NCI-H510A treated with DMSO at 0.1 percent for 48 hours (cell line): ENCODE measurements at places on chromosomes 5 and 9.

DNA sequence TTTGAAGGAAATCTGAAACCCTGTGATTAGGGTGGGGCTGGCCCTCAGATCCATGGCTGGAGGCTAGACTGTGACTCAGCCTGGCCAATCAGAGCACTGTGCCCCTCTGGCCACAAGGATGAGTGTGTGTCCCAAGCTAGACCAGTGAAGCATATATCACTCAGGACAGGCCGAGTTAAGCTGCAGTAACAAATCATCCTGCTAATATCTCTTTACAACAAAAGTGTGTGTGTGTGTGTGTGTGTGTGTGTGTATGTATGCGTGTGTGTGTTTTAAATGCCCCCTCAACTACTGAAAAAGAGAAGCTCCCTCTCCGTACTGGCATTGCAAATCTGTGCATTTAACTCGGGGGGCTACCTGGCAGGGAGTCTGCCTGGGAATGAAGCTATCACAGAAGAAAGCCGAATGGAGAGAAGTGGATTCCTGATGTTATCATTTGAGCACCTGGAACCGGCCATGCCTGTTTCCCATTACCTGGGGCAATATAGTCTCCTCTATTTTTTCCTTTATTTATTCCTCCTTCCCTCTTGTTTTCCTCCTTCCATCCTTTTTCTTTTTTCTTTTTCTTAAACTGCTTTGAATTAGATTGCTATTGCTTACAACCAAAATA lies 25.6 kb downstream of the STC2 start:
- no peak for DNase-seq

DNA sequence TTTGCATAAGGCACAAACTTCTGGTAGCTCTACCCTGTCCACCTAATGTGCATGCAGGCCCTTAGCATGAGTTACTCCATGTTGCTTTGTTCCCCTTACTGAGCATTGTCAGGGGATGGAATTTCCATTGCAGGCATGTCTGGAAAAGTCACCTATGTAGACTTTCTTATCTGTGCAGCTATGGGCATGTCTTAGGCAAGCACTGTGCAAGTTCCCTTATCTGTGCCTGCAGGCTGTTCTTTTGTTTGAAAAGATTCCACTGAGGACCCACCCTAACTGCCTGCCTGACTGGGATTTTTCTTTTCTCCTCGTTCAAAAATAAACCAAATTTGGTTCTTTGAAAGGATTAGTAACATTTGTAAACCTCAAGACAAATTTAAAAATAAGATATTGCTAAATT lies 587.0 kb downstream of the CDH18 start:
- no peak for DNase-seq

GRCh38 chr5:73444499-73445438 lies 3.8 kb downstream of the FOXD1 start:
- DNase-seq: no peak

GRCh38 chr5:114504560-114504959 lies 142.7 kb downstream of the KCNN2 start:
- no peak for DNase-seq

DNA sequence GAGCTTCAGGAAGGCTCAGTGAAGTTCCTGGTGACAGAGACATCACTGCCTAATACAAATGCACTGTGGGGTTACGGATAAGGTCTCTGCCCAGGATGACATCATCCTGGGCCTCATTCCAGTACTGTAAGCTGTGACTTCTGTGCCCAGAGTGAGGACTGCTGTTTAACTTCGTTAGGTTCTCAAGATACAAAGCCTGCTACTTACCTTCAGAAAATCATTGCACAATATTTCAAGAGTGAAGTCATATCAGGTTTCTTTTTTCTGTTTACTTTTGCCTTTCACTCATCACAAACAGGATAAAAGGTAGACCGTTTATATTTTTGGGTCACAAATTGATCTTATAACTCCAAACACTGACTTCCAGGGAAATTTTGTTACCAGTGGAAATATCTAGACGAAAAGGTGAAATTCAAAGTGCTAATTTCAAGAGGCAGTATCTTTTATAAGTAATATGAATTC lies 241.2 kb downstream of the PIK3R1 start:
- peak; percentile 37 for DNase-seq

DNA sequence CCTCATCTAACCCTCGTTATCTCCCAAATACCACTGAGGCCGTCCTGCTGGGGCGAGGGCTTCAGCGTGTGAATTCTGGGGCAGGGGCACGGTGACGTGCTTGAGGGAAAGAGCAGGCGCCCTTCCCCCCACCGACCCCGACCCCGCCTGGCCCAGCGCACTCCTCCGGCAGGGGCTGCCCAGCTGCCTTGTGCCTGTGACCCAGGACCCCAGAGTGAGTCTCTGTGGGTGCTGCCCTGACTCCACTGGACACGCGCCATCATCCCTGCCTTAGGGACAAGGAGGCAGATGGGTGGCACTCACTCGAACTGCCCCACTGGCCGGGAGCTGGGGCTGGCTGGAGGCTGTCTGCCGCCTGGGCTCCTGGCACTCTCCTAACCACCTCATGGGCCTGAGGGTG lies 136.2 kb upstream of the LPCAT1 start:
- no peak for DNase-seq

GRCh38 chr5:35754481-35754880 lies 102.2 kb upstream of the IL7R start:
- DNase-seq: no peak

- DNase-seq: no peak
Observed at GRCh38 chr5:53779541-53779981, 219.1 kb downstream of the NDUFS4 start.

- DNase-seq: no peak
Observed at GRCh38 chr5:173020643-173021042, 35.5 kb upstream of the CREBRF start.

GRCh38 chr5:40999142-40999541 lies 72.0 kb downstream of the MROH2B start:
- DNase-seq: no peak

DNA sequence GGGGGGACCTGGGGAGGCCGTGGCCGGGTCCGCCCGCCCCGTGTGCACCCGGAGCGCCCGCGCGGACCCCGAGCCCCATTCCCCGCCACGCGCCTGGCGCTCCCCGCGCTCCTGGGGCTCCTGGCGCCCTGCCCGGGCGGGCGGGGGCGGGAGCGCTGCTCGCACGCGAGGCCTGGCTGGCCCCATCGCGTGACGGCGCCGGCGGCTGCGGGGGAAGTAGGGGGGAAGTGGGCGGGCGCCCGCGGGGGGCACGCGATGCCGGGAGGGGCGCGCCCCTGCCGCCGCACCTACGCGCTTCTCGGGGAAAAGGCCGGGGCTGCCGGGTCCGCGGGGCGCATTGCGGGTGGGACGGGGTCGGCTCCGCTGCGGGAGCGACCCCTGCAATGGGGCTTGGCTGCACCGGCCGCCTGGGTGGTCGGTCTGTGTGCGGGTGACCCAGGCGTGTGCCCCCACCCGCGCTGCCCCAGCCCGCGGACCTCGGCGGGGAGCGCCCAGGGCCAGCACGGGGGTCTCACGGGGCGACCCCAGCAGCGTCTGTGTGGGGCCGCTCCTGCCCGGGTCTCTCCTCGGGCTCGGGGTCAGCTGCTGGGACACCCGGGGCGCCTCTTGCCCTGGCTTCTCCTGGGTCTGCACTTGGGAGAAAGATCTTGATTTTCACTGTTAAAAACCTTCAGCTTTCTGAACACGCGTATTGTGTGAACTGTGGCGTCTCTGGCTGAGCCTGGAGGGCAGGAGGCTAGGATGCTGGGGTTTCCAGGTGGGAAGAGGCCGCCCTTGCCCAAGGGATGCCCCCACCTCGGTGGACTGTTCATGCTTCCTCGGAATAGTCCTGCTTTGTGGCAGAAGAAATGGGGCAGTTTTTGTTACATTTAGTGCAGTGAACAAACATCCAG lies 52.4 kb downstream of the AHRR start:
- peak; percentile 76 for DNase-seq

DNA sequence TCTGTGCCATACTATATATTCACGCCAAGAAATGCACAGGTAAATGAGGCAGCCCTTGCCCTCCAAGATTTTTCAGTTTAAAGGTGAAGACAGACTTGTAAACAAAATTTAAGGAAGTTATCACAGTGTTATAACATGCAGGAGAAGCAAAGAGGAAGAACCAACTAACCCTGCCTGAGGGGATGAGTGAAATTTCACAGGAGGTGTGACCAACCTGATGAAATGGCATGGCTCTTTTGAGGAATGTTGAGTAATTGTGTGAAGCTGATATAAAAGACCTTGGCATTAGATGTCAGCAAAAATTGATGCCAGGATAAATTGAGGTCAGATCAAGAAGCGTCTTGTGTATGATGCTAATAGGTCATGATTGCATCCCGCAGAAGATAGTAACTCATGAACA lies 86.5 kb downstream of the HCN1 start:
- DNase-seq: no peak

DNA sequence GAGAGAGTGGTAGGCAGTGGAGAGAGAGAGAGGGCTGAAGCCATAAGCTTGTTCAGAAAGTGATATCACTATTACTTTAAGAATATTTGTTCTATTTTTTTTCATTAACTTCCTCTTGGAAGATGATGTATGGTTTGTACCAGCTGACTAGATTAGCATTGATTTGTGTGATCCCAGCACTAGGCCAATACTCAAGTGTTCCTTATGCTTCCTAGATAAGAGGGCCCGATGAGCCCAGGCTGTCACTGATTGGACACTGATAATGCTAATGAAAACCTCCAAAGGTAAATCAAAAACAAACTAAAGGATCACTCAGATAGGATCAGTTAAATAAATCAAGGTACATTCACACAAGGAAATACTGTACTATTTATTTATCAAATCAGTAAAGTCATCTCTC lies 52.7 kb upstream of the OTULINL start:
- no peak for DNase-seq

DNA sequence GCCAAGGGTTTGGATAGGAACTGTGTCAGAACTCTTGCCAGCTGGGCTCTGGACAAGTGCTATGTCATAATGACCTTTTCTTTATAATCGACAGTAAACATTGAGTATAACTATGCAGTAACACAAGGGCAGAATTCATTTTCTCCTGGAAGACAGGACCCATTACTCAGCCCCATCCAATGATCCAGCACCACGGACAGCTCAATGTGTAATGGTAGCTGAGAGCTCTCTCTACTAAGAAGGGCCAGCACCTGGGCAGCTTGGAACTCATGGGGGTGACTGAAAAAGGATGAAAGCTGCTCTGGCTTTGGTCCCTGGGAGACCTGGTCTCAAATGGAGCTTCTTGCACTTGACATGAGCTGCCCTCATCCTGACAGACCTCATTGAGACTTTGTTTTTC lies 347.8 kb downstream of the TRIM32 start:
- DNase-seq: no peak

DNA sequence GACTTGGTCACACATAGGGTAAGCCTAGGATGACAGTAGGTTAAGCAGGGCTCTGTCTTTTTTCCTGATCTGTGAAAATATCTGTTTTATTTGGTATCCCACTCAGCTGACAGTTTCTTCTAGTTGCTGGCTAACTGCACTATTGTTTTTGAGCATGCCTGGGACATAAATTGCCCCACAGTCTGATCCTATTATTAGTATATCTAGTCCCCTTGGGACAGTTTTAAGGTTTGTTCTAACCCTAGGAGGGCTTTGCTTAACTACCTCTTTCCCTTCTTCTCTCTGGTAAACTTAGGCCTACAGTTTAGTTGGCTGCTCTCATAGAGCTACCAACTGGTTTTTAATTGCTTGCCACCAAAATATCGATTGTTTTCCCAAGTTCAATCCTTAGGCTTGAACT lies 446.6 kb downstream of the ARHGEF28 start:
- DNase-seq: no peak

- DNase-seq: no peak
Observed at GRCh38 chr9:109378316-109378715, 57.5 kb upstream of the EPB41L4B start.

DNA sequence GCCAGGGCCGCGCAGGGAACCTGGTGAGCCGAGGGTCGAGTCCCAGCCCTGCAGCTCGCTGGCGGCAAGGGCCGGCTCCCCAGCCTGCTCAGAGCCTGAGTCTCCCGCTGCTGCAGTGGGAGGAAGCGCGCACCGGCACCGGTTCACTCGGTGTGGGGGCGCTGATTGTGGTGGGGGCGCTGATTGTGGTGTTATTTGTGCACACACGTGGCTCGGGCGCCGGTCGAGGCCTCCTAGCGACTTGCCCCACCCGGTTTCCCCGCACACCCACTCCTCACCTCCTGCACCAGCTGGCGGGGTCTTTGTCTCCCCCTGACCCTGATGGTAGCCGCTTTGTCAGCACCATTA lies 266.7 kb downstream of the NSG2 start:
- no peak for DNase-seq

- DNase-seq: no peak
Observed at GRCh38 chr5:74503-75109, 17.4 kb upstream of the PLEKHG4B start.

DNA sequence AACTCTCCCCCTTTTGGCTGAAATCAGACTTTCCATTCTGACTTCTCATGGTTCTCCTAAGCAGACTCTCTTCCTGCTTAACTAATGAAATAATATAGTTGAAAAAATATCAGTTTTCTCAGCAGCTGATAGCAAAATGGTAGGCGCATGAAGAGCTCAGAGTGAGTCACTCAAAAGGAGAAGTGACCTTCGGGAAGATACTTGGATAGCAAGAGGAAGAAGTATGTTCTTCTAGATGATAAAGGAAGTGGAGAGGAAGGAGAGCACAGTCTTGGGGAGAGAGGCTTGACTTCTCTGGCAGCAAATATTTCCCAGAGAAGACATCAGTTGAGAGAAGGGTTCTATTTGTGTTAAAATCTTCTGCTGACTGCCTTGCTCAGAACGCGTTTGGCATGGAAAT lies 101.5 kb downstream of the TAF11L14 start:
- DNase-seq: no peak

GRCh38 chr5:139669662-139670368 lies 21.7 kb downstream of the CXXC5 start:
- DNase-seq: no peak

DNA sequence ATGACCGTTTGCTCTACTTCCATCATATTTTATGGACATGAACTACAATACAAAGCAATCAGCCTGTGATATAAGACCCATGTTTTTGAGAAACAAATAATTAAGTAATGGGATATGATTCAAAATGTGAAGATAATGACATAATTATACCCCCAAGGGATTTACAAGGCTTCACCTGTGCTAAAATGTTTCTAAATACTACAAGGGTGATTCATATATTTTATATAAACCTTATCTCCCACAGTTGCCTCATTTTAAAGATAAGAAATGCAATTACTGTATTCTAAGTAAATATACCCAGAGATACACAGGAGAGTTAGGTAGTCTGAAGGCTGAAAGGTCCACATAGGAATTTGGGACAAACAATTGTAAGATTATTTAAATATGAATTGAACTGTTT lies 662.0 kb upstream of the CHD1 start:
- no peak for DNase-seq

- DNase-seq: no peak
Observed at GRCh38 chr9:71663931-71664459, 104.3 kb downstream of the CEMIP2 start.

GRCh38 chr5:142527664-142528295 lies 158.1 kb downstream of the FGF1 start:
- no peak for DNase-seq

DNA sequence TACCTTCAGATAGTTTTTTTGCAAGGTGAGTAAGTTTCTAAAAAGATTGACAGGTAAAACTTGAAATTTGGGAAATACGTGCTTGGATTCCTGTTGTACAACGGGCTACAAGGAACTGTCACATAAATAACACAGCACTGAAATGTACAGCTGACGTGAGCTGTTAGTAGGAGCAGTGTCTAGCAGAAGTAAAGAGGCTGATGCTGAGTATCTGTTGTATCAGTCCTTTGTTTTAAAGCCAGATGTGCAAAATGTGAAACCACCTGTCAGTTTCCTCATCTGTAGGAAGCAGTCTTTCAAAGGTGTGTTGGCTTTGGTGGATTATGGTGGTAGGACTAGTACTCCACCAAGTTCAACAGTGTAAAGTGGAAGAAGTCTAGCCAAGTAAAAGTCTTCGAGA lies 122.3 kb downstream of the EFNA5 start:
- no peak for DNase-seq
